ENCODE measurements at places on chromosomes 7 and 10.
A peak's percentile ranks its signal among the peaks of the same experiment; 100 is the strongest.

GRCh38 chr10:109587366-109587765 is 335.9 kb downstream of the XPNPEP1 start:
- DNase-seq, result no peak

GRCh38 chr10:73644015-73644743 is 2.9 kb upstream of the MYOZ1 start:
- peak; percentile 30 for DNase-seq

- no peak for DNase-seq
Observed at GRCh38 chr7:120280743-120281142, 7.8 kb downstream of the KCND2 start.

- no peak for DNase-seq
Observed at GRCh38 chr10:43957267-43958070, 308.8 kb upstream of the ZNF32 start.

- no peak for DNase-seq
Observed at GRCh38 chr10:25083546-25084111, 67.2 kb downstream of the THNSL1 start.

GRCh38 chr10:122777515-122778059 is 68.1 kb downstream of the CUZD1 start:
- DNase-seq, result no peak

- no peak for DNase-seq
Observed at GRCh38 chr10:107022600-107023354, 141.7 kb downstream of the SORCS1 start.

GRCh38 chr7:147756300-147756699 is 834.3 kb upstream of the C7orf33 start:
- DNase-seq, result no peak

GRCh38 chr7:146002431-146003078 is 114.0 kb upstream of the CNTNAP2 start:
- DNase-seq, result no peak

DNA sequence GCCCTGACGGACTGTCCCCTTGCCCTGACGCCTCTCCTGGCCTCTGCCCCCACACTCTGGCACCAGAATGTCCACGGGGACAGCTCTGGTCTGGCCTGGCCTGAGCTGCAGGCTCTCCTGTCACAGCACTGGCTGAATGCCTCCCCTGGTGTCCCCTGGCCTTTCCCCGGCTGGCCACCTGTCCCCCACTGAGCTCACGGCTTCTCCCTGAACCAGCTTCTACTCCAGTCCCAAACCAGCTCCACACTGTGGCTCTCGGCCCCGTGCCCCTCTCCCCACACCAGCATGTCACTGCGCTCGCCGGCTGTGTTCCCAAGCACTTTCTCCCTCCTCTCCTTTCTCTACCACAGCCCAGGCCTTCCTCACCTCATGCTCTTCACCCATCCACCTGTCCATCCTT is 386.4 kb downstream of the DNAJB6 start:
- no peak for DNase-seq

DNA sequence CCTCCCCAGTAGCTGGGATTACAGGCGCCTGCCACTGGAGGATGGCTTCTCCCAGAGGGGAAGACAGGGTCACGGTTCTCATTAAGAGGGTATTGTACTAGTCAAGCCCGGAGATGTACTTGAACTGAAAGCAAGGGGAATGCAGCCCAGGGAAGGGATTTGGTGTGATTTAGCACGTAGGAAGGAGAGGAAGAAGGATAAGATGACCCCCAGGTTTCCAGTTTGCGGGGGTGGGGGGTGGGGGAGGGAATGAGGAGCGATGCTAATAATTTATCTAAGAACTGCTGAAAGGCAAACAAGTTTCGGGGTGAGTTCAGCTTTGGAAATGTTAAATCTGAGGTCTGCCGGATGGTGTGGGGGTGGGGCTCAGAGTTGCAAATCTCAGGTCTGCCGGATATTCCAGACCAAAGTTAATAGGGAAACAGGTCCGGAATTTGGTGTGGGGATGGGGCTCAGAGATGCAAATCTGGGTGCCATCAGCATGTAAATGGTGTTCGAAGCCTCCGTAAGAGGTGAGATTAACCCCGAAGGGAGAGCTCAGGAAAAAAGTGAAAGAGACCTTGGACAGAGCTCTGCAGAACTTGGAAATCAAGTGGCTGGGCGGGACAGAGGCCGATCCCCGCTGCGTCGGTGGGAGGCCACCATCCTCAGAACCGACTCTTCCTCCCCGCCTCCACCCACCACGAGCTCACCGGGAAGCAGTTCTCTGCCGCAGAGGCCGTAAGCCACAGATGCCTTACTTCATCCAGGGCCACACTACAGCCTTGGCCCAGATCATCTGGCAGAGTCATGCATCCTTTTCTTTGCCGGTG is 1.6 kb upstream of the SEPHS1 start:
- DNase-seq, result peak; percentile 100

DNA sequence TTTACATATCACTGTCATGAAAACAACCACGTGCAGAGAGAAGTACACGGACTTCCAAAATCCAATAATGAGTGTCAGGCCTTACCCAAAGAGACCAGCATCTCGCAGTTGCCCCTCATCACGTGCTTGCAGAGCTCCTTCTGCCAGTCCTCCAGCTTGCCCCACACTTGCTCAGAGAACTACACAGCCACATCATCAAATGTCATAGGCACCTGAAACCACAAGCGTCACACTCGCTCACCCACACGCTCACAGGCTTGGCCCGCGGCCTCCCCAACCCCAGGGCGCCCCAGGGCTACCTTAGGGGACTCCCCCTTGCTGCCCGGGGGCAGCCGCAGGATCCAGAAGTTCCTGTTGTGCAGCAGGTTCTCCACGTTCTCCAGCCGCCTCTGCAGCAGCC is 123.4 kb upstream of the ZNF746 start:
- DNase-seq, result no peak

- no peak for DNase-seq
Observed at GRCh38 chr7:15687546-15688278, 1.2 kb upstream of the MEOX2 start.

DNA sequence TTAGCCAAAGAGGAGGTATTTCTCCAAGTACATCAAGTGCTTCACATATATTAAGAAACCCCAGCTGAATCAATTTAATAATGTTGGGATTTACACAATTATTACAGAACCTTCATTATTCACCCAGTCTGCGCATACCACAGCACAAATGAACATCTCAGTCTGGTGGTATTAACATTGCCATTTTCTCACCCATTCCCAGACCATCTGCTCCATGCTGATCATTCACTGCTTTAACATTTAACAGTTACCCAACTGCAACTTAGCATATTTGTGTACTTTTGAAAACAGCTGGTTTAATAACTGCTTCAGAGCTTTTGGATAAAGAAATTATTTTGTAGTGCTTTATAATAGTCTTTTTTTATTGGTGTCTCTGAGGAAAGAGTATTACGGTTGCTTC is 1072.1 kb downstream of the NXPH1 start:
- DNase-seq, result no peak

GRCh38 chr10:113539789-113540188 is 13.1 kb upstream of the HABP2 start:
- no peak for DNase-seq

- DNase-seq, result no peak
Observed at GRCh38 chr7:148214101-148214500, 376.5 kb upstream of the C7orf33 start.

GRCh38 chr10:117334926-117335325 is 40.3 kb downstream of the PDZD8 start:
- no peak for DNase-seq

GRCh38 chr10:127385066-127385465 is 164.0 kb upstream of the NPS start:
- DNase-seq, result no peak

- DNase-seq, result no peak
Observed at GRCh38 chr7:107909445-107909844, 18.5 kb downstream of the DLD start.

DNA sequence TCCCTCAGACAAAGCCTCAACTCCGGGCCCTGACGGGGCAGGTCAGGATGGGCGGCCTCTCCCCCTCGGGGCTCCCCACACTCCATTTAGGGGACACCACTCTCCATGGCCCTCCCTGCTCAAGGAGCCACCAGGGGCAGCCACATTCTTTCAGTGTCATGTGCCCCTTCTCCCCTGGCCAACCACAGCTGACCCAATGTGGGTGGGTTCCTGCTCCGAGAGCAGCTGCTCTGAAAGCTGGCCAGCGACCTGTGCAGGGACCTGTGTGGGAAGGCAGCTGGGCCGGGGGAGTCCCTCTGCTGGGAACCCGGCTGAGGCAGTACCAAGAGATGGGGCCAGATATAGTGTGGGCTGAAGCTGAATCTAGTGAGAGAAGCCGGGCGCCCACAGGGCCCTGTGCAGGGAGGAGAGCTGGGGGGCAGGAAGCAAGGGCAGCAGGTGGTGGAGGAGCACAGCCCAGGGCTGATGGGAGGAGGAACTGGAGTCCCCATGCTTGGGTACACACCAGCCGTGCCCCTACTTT is 40.6 kb upstream of the NPFFR1 start:
- no peak for DNase-seq

- no peak for DNase-seq
Observed at GRCh38 chr7:133024596-133024995, 57.3 kb downstream of the CHCHD3 start.

DNA sequence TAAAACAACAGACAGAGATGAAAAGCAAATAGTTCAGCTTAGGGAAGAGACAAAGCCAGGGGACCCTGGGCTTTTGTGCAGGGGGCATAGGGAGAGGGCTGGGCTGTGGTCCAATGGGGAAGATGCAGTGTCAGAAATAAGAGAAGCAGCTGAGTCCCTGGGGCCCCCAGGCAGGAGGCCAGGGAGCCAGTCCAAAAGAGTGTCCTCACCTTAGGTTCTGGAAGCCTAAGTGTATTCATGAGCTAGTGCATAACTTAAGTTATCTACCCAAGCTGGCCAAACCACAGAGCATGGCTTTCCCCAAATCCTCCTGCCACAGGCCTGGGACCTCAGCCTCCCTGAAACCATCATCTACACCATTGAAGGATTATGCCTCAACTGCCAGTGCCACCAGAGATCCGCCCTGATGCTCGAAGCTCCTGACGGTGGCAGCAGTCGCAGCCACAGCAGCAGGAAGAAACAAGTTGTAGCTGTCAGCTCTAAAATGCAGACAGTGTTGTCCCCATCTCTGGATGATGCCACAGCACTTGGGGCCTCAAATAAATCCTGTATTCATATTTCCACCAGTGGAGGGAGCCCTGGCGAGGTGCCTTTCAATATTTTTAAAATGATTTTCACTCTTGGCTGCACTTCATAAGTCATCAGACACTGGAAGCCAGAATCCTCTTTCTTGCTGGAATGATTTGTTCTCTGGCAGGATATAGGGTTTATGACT is 574.6 kb downstream of the GRID1 start:
- DNase-seq, result no peak

- no peak for DNase-seq
Observed at GRCh38 chr10:97631098-97631497, 2.2 kb downstream of the MORN4 start.

- DNase-seq, result no peak
Observed at GRCh38 chr10:123309731-123310130, 155.5 kb downstream of the BUB3 start.

DNA sequence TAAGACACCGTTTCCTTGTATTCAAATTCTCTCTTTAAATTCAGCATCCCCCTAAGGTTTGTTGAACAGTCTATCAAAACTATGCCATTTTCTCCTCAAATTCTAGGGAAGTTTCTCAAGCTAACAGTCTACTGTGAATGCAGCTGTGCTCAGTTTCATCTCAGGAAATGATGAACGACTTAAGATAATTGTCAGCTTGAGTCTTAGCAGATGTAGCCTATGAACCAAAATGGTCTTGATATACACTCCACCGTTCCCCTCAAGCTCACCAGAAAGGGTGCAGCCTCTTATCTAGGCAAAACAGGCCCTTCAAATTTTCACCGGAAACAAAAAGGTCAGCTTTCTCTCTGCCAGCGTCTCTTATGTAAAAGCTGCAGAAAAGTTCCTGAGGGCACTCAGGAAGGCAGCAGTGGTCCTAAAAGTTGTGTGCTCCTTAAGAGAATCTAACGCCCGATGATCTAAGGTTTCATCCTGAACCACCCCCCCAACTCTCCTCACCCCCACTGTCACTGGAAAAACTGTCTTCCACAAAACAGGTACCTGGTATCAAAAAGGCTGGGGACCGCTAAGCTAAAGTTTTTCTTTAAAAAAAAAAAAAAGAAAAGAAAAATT is 2.1 kb downstream of the DNAJC9 start:
- no peak for DNase-seq

GRCh38 chr10:95290461-95291364 is at the start of gene PDLIM1:
TSS of gene PDLIM1 (minus strand) at chr10:95291003. CDS start at chr10:95290915, 88 bp downstream.
- no peak for DNase-seq

DNA sequence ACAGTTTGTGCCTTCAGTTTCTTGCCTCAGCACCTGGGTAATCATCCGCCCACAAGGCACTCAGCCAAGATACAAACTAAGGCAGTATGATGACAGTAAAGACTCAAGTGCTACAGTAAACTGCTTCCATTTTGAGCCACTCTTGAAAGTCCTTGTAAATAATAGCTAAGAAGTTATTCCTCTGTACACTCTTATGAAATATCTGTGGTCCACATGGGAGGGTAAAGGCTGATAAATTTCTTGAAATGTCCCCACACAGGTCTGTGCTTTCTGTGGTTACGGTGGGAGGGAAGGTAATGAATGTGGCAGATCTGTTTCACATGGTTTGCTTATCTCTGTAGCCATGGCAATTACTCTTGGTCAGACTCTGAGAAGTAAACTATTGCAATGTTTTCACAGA is 551.0 kb upstream of the ZWINT start:
- no peak for DNase-seq

Data from iPS DF 19.7 (cell line).